ENCODE measurements at places on chromosomes 3 and 15.

DNA sequence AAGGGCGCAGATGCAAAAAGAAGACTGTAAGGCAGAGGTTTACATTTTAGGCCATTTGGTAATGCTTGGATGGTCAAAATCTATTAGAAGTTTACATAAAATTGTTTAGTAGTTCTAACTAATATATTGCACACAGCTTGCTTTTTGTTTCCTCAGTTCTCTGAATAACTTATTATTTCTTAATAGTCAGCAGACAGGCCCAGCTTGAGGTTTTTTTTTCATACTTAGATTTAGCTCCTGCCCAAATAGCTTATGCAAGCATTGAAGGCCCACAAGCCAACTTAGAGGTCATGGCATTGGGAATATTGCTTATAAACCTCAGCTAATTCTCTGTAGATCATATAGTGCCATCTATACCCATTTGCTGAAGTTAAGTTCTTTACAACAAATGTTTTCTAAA lies 172.5 kb downstream of the RAP2B start:
- no peak for DNase-seq

DNA sequence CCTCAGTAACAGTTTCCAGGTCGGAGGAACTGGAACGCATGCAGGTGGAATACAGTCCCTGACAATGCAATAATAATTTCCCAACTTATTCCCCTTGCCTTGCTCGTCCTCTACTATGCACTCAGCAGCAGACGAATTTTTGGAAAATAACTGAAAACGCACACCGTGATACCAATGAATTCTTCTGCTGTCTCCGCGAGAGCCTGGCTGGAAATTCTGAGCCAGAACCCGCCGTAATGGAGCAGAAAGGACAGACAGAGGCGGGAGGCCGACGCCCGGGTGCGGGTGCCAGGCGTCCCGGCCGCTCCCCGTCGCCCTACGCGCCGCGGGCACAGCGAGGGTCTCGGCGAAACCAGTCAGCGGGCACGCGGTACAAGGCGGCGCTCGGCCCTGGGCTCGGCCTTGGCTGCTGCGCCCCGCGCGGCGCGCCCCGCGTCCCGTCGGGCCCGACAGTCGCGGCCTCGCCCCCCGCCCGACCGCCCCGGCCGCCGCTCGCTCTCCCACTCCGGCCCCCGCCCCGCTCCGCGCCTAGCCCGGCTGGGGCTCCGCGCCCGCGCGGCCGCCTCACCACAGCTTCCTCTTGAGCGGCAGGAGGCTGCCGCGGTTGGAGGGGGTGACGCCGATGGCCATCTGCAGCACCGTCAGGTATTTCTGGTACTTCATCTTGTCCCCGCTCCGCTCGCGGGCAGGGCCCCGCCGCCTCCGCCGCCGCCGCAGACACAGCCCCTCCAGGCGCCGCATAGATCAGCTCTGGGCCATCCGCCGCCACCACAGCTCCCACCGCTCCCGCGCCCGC lies 114.5 kb upstream of the GOLGA8J start:
- no peak for DNase-seq

- DNase-seq: no peak
These were observed 57.6 kb upstream of the CHRM5 start for GRCh38 chr15:33910741-33911140.

GRCh38 chr3:188470508-188471130 lies 316.7 kb downstream of the LPP start:
- no peak for DNase-seq

DNA sequence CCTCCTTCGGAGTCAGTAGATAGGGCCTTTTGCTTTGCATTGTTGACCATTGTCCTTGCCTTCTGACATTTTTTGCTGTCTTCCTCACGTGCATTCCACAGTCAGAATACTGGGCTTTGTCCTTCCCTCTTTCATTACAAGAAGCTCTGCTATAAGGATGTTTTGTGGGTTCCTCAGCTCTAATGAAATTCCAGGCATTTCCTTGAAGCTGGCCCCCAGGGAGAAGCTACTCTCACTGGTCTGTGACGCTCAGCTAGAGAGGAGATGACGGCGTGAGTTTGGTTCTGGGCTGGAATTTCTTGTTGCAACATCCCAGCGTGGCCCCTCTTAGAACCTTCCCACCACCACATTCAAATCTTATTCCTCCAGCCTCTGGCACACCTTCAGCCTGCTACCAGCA lies 210.2 kb downstream of the TJP1 start:
- no peak for DNase-seq

DNA sequence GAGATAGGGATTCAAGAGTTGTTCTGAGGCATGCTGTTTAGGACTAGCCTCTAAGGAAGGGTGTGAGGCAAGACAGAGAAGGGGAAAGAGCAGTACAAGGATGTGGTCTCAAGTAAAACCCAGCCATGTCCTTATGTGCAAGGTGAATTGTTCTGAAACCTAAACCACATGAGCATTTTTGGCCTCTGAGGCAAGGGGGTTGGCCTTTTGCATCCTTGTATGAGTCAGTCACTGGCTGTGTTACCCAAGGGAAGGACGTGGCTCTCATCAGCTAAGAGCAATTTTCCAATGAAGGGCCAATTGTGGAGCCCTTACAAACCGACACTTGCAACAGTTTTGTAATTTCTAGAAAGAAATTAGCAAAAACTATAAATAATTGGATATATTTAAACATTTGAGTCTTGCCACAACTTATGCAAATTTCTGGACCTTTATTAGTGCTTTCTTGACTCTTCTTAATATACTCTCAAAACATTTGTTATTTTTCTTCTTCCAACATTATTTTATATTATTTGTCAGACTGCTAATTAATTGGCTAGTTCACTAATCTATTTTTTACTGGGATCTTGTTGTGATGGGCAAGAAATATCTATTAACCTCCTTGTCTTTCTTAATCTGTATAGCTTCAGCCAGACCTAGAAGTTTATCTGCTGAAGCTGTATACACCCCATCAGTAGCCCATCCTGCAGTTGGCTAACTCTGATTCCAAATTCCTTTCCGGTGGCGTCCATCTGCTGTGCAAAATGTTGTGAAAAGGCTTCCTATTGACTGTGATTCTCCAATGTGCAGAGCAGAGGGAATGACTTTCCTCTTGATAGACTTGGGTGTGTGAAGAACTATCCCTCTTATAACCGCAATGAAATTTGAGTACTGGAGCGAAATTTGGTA lies 97.7 kb upstream of the P2RY1 start:
- DNase-seq: no peak

GRCh38 chr3:123620343-123620742 lies 35.5 kb upstream of the HACD2 start:
- DNase-seq: no peak

GRCh38 chr15:100778831-100779288 lies 100.8 kb upstream of the ALDH1A3 start:
- no peak for DNase-seq

- no peak for DNase-seq
These were observed 10.6 kb downstream of the LRIG1 start for GRCh38 chr3:66490214-66490613.

GRCh38 chr3:159025733-159026132 lies 223.9 kb downstream of the MFSD1 start:
- no peak for DNase-seq

GRCh38 chr3:193948459-193948858 lies 187.5 kb upstream of the HES1 start:
- no peak for DNase-seq

- DNase-seq: no peak
These were observed 35.7 kb upstream of the TMOD3 start for GRCh38 chr15:51793521-51794305.

- no peak for DNase-seq
These were observed 248.3 kb downstream of the ADAMTS17 start for GRCh38 chr15:100093211-100094126.

DNA sequence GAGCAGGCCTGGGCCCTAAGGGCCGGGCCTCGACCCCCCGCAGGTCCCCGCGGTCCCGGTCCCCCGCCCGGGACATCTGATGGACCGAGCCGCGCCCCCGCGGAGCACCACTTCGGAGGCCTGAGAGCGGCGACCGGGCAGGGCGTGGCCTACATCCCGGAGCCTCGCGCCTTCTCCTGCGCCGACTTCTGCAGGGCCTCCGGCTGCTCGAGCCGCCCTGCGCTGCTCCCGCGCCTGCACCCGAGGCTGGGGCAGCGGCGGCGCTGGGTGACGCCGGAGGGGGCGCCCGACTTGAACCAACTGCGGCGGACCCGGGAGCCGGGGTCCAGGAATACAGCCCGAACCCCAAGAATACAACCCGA lies 14.9 kb upstream of the GP9 start:
- DNase-seq: no peak

- no peak for DNase-seq
These were observed 75.8 kb downstream of the SQOR start for GRCh38 chr15:45710657-45711056.

DNA sequence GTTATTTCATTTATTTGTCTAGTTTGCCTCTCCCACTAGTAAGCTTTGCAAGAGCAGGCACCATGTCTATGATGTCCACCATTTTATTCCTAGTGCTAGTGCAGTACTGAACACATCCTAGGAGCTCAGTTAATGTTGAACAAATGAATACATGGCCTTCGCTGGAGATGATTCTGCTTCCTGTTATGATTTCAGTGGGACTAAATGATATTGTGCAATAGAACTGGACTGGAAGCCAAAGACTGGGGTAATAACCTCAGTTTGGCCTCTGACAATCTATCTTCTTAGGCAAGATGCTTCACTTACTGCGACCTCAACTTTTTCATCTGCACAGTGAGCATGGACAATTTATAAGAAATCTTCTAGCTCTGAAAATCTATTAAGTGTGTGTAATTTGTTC lies 191.3 kb downstream of the ADAMTSL3 start:
- no peak for DNase-seq

GRCh38 chr3:13934315-13934714 lies 54.4 kb upstream of the WNT7A start:
- DNase-seq: no peak

DNA sequence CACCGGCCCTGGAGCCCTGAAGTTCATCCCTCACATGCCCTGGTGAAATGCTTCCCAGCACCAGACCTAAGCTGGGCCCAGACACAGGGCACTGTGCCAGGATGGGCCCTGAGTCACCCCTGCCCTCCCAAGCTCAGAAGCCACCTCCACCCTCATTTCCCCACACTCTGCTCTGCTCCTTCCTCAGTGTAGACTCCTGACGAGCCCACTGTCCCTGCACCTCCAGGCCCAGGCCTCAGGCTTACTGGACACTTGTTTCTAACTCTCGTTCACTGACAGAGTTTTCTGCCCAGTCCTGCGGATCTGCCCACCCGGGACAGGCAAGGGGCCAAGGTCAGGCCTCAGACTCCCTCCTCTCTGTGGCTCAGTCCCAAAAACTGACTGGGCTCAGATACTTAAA lies 112.6 kb upstream of the RNF7 start:
- DNase-seq: no peak

DNA sequence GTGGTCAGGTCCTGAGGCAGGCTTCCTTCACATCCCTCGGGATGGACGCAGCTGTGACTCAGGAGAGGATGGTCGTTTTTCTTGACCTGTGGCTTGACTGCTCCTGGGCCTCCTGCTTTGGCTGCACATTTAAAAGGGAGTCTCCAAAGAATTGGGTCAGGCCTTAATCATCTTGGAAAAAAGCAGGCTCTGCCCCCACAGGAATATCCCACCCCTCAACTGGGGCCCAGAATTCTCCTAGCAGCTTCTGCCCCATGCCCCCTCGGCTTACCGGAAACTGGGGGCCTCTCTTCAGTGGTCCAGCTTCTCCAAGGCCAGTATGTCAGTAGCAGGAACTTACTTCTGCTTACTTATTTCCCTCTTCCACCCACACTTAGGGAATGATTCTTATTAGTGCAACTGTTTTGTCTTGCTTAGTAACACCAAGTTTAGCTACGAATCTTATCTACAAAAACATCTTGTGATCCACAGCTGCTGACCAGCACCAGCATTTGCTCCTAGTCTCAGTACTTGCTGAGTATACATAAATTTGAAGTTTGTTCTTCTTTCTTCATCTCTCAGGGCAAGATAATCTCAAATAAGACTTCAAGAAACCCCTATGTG lies 35.7 kb downstream of the ATG7 start:
- DNase-seq: no peak

GRCh38 chr15:73333001-73333400 lies 35.8 kb downstream of the HCN4 start:
- no peak for DNase-seq

GRCh38 chr15:60162251-60162967 lies 158.3 kb downstream of the FOXB1 start:
- DNase-seq: no peak

DNA sequence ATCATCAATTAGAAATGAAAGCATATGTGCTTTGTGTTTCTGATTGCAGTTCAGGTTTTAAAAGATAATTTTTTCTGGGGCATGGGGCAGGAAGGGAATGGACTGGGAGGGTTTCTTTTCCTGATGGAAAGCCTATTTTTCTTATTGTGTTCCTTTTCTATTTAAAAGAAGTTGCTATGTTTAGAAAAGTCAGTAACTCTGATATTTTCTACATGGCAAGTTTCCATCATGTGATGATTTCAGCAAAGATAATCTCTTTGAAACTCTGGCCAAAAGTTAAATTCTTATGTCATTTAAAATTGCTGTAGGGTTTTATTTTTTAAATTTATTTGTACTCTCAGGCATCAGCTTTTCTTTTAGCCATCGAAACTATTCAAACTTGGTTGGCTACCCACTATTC lies 601.2 kb downstream of the FOXP1 start:
- DNase-seq: no peak

GRCh38 chr3:107810171-107811071 lies 280.4 kb downstream of the CD47 start:
- no peak for DNase-seq

DNA sequence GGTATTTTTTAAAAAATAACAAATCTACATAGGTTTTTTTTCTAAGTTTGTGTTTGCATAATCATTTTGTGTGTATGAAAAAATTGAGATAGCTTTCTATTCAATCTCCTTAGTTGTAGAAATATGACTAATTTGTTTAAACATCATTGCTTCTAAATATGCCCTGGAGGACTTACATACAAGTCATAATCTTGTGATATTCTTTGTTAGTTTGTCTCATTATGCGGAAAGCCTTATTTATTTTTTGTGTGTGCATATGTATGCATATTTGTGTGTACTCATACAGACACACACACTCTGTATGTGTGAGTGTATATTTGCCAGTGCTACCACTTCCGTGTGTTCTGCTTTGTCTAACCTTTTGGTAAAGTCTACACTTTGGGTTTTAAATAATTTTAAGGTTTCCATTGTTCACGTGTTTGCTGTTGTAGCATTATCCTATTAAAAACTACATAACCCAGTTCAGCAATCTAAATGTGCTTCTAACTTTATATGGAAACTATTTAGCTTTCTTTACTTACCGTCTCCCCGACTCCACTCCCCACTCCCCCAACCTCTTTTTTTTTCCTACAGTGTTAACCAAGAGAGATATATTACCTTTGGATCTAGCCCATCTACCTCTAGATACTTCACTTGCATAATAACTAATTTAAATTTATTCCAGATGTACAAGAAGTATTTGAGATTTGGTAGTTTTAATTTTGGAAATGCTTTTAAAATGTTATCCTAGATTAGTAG lies 111.7 kb downstream of the FNDC3B start:
- DNase-seq: no peak

GRCh38 chr15:82312586-82313349 lies 36.5 kb downstream of the GOLGA6L10 start:
- no peak for DNase-seq

DNA sequence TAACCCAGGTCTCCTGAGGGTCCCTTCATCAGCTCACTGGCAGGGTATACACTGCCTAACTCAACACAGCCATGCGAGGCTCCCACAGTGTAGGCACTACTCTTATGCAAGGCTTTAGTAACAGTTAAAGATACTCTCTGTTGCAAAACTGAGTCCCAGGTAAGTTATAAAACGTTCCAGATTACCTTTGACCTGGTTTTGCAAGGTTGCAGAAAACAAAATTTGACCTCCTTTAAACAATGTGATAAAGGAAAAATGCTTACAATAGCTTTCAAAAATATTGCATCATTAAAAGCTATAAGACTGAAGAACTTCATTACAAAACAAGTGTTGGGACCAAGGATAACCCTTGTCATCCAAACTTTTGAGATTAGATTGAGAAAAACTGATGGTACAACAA lies 5.5 kb downstream of the SLC27A2 start:
- no peak for DNase-seq

Measured in activated CD4-positive, CD25-positive, alpha-beta regulatory T cell (primary cell).